ENCODE measurements at places on chromosomes 11 and 22. TPM values are rescaled to one million over a fixed set of nuclear protein-coding genes. Genes with fewer than 3 reads are reported as not detected.

- DNase-seq: no peak
Observed at GRCh38 chr11:83011333-83012167, 60.1 kb downstream of the RAB30 start.

GRCh38 chr22:27267145-27267544, 534.4 kb downstream of the MN1 start:
- DNase-seq: no peak

GRCh38 chr22:39946503-39947219, 13.5 kb upstream of the TMA7B start:
- no peak for DNase-seq

GRCh38 chr22:17921871-17922821, 102.2 kb downstream of the MICAL3 start:
- no peak for DNase-seq

- DNase-seq: peak; percentile 59
Observed at GRCh38 chr22:49305214-49305965, 522.3 kb downstream of the BRD1 start.

DNA sequence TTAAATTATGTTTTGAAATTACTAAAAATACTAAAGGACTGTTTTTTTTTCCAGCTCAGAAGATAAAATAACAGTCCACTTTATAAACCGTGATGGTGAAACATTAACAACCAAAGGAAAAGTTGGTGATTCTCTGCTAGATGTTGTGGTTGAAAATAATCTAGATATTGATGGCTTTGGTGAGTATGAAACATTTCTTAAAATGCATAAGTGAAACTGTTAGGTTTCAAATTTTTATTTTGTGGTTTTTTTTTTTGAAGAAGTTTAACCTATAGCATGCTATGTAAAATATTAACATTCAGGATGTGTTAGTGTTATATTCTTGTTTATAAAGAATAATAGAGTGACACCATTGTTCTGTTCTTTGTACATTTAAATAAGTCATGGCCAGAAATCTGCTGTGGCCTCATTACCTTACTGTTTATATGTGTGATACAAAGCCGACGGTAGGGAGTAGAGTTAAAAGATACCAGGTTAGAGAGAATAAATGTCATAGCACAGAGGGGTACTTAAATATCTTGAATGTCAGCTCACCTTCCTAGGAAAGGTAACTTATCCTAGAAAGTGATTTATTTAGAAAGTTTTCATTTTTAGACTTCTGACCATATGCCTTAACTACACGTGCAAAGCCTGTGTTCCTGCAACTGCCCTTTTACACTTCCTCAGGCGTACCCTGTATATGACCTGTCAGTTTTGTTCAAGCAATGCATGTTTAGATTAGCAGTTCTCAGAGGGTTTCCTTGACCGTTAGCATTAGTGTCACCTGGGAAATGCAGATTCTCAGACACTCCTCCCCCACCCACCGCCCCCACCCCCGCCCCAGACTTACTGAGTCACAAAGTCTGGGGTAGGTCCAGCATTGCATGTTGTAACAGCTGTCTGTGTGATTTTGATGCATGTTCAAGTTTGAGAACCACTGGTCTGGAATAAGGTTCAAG, 6.3 kb downstream of the FDX1 start:
- DNase-seq: no peak

DNA sequence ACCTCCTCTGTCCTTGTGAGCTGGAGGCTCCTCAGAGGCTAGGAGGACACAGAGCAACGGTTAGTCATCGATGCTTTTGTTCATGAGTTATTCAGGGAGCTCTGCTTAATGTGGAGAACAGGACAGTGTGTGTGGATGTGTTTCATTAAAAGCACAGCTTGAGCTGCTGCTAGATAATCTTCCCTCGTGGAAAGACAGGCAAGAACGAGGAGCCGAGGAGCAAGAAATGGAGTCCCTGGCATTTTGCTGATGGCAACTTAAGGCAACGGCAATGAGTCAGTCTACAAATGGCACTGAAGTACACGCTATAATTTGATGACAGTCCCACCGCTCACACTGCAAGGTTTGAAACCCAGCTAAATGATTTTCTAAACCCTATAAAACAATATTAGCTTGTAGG, 106.2 kb downstream of the IGLL1 start:
- DNase-seq: no peak

GRCh38 chr11:124917115-124917637, 1.9 kb upstream of the HEPN1 start:
- DNase-seq: no peak

GRCh38 chr11:128246364-128246801, 341.0 kb downstream of the ETS1 start:
- DNase-seq: no peak

GRCh38 chr11:9208726-9209501, 56.2 kb downstream of the DENND5A start:
- no peak for DNase-seq

Gene OR52N2
- total RNA-seq: not detected

Gene SLC25A17
- 2.8 TPM for total RNA-seq

Gene RTN4RL2
- 0.17 TPM for total RNA-seq

Gene PLAAT2
- total RNA-seq: 0.34 TPM

Gene WBP2NL
- total RNA-seq: 0.38 TPM
